ENCODE measurements at places on chromosomes 1 and 21. TPM values are rescaled to one million over a fixed set of nuclear protein-coding genes. Genes with fewer than 3 reads are reported as not detected.

Gene TMPRSS15
- total RNA-seq, result not detected

Gene CR2
- total RNA-seq, result not detected

Gene COL8A2
- 0.12 TPM for total RNA-seq

Gene KCNK1
- total RNA-seq, result 19.4 TPM

Gene TRAF3IP3
- not detected for total RNA-seq

Gene PDIK1L
- total RNA-seq, result 0.73 TPM

Gene IL20
- total RNA-seq, result not detected

Gene LCE2A
- total RNA-seq, result not detected

Gene RORC
- total RNA-seq, result not detected

Gene BRINP3
- not detected for total RNA-seq

Gene NFASC
- 1.1 TPM for total RNA-seq

Gene ASPM
- 22.7 TPM for total RNA-seq

Gene NAXE
- total RNA-seq, result 185 TPM

Gene KIAA1614
- total RNA-seq, result 1.0 TPM

Gene ZSWIM5
- 0.81 TPM for total RNA-seq

Gene PCP4L1
- 0.09 TPM for total RNA-seq

Gene FTCD
- not detected for total RNA-seq

Gene RHEX
- not detected for total RNA-seq

Gene DESI2
- total RNA-seq, result 35.4 TPM

Gene GPR37L1
- 0.14 TPM for total RNA-seq

Gene OR2T29
- total RNA-seq, result not detected

Gene NDC1
- total RNA-seq, result 25.2 TPM

Gene PDPN
- total RNA-seq, result not detected

Gene KLF17
- 0.33 TPM for total RNA-seq

Gene KAZN
- total RNA-seq, result 3.9 TPM

Gene HSD3B1
- not detected for total RNA-seq

Gene HSPA6
- 3.1 TPM for total RNA-seq

Gene TMCC2
- total RNA-seq, result 3.0 TPM

Gene PRRX1
- not detected for total RNA-seq

Measured in A549 treated with RU486 at 1 μM for 4 hours (cell line).